ENCODE measurements at places on chromosomes 5 and 9. TPM values are rescaled to one million over a fixed set of nuclear protein-coding genes. Genes with fewer than 3 reads are reported as not detected.

- no peak for DNase-seq
- H3K4me1 ChIP-seq = no peaks in the 10 kb centered on the region
- no peak overlapping the region for H3K27ac ChIP-seq
- H3K36me3 ChIP-seq = no peaks in the 10 kb centered on the region
Measured at GRCh38 chr9:125617087-125617486, 89.9 kb downstream of the MAPKAP1 start.

GRCh38 chr5:36392818-36393217 lies 91.1 kb upstream of the RANBP3L start:
- no peaks in the 10 kb centered on the region for H3K4me1 ChIP-seq
- DNase-seq = no peak
- H3K36me3 ChIP-seq = no peaks in the 10 kb centered on the region
- H3K27me3 ChIP-seq = peaks cover 6% of the 10 kb centered on the region
- H3K27ac ChIP-seq = no peak overlapping the region
- no peak overlapping the region for H3K4me3 ChIP-seq

GRCh38 chr5:56815658-56816545 lies 553 bp downstream of the MAP3K1 start:
- peak overlapping the region; percentile 92 for H3K4me3 ChIP-seq
- H3K4me1 ChIP-seq = peaks cover 11% of the 10 kb centered on the region

- no peak overlapping the region for H3K27ac ChIP-seq
- peaks cover 7% of the 10 kb centered on the region for H3K36me3 ChIP-seq
- no peaks in the 10 kb centered on the region for H3K4me1 ChIP-seq
- H3K27me3 ChIP-seq = no peaks in the 10 kb centered on the region
Measured at GRCh38 chr5:10674096-10674495, 86.9 kb downstream of the DAP start.

GRCh38 chr5:158819095-158819494 lies 280.6 kb downstream of the EBF1 start:
- no peak overlapping the region for H3K4me3 ChIP-seq
- peaks cover 3% of the 10 kb centered on the region for H3K27me3 ChIP-seq
- peaks cover 4% of the 10 kb centered on the region for H3K4me1 ChIP-seq
- no peak overlapping the region for H3K27ac ChIP-seq

GRCh38 chr9:6007058-6007769 lies 8.2 kb downstream of the RANBP6 start:
- H3K27me3 ChIP-seq = no peaks in the 10 kb centered on the region
- peaks cover 16% of the 10 kb centered on the region for H3K4me1 ChIP-seq
- DNase-seq = peak; percentile 97
- H3K36me3 ChIP-seq = no peaks in the 10 kb centered on the region
- H3K4me3 ChIP-seq = peak overlapping the region; percentile 67

The ISOC1 gene
- total RNA-seq = 9.7 TPM

GRCh38 chr9:121801579-121801978 lies 150.1 kb downstream of the DAB2IP start:
- no peaks in the 10 kb centered on the region for H3K27me3 ChIP-seq
- H3K4me3 ChIP-seq = no peak overlapping the region
- no peaks in the 10 kb centered on the region for H3K4me1 ChIP-seq
- no peaks in the 10 kb centered on the region for H3K36me3 ChIP-seq
- no peak overlapping the region for H3K27ac ChIP-seq
- no peak for DNase-seq

GRCh38 chr5:138659121-138659520 lies 83.9 kb upstream of the HSPA9 start:
- H3K4me3 ChIP-seq = no peak overlapping the region
- peaks cover 39% of the 10 kb centered on the region for H3K4me1 ChIP-seq
- H3K27ac ChIP-seq = no peak overlapping the region
- H3K27me3 ChIP-seq = peaks cover 92% of the 10 kb centered on the region
- no peaks in the 10 kb centered on the region for H3K36me3 ChIP-seq

The FST gene
- 1.1 TPM for total RNA-seq

DNA sequence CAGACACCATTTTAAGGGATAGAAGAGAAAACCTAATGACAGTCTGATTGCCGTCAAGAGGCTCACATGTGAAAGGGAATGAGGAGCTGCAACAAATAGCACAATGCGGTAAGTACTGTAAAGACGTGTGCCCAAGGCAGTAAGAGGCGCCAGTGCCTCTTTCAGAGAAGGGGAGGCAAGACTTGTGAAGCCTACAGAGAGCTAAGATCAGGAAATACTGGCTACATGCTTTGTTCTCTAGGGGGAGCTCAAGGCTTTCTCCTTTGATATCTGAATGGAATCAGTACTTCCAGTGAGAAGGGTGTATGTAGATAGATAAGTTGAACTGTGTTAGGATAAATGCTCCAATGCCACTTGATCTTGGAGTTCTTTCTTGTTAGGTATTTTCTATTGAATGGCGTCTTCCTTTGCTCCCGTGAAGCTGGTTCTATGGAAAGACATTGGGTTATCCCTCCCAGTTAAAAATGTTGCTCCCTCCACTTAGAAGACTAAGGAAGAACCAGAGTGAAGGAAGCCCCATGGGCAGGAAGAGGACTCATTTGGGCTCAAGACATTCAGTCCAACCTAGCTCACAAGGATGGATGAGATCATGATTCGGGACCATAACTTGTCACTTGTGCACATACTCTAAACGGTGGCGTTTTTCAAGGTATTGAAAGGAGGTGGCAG lies 23.5 kb upstream of the ALDOB start:
- H3K4me1 ChIP-seq = no peaks in the 10 kb centered on the region
- H3K27ac ChIP-seq = no peak overlapping the region
- H3K36me3 ChIP-seq = no peaks in the 10 kb centered on the region
- H3K4me3 ChIP-seq = no peak overlapping the region

GRCh38 chr9:6029604-6030274 lies 14.3 kb upstream of the RANBP6 start:
- DNase-seq = no peak
- H3K4me3 ChIP-seq = no peak overlapping the region

The PCDHGA8 gene
- 0.05 TPM for total RNA-seq

- H3K4me3 ChIP-seq = no peak overlapping the region
- H3K27ac ChIP-seq = no peak overlapping the region
- H3K4me1 ChIP-seq = no peaks in the 10 kb centered on the region
- no peaks in the 10 kb centered on the region for H3K27me3 ChIP-seq
Measured at GRCh38 chr5:132074091-132074771, 642 bp downstream of the CSF2 start.

DNA sequence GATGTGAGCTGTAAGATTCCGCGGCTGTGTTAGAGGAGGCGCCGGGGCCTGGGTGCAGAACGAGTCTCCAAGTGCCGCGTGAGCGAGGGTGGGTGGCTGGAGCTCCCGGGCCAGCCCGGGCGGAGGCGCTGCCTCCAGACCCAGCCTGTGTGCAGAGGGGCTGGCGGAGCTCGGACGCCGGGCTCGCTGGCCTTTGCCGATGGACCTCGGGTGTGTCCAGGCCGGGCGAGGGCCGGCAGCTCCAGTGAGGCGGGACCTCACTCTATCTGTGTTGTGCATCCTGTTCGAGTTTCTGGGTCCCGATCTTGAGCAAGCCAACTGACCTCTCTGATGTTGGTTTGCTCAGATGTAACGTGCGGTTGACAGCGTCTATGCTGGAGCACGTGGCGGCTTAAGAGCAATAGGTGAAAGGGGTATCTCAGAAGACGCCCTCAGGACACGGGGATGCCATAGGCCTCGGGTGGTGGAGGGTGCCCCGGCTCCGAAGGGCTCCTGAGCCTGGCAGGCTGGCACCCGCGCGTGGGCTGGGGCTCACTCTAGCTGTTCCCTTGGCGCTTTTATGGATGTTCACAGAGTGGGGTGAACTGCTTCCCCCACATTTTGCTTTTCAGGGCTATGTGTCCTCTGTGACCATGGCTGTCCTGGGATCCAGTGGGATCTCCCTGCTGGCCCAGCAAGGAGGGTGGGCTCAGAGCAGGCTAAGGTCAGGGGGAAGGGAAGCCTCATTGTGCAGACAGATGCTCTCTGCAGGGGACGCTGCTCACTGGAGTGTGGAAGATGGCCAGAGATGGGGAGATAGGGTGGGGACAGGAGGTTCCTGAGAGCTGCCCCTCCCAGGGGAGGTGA lies 69.8 kb downstream of the MRPL36 start:
- DNase-seq = peak; percentile 0
- H3K27ac ChIP-seq = no peak overlapping the region
- H3K27me3 ChIP-seq = peaks cover 53% of the 10 kb centered on the region
- H3K36me3 ChIP-seq = no peaks in the 10 kb centered on the region
- no peaks in the 10 kb centered on the region for H3K4me1 ChIP-seq

DNA sequence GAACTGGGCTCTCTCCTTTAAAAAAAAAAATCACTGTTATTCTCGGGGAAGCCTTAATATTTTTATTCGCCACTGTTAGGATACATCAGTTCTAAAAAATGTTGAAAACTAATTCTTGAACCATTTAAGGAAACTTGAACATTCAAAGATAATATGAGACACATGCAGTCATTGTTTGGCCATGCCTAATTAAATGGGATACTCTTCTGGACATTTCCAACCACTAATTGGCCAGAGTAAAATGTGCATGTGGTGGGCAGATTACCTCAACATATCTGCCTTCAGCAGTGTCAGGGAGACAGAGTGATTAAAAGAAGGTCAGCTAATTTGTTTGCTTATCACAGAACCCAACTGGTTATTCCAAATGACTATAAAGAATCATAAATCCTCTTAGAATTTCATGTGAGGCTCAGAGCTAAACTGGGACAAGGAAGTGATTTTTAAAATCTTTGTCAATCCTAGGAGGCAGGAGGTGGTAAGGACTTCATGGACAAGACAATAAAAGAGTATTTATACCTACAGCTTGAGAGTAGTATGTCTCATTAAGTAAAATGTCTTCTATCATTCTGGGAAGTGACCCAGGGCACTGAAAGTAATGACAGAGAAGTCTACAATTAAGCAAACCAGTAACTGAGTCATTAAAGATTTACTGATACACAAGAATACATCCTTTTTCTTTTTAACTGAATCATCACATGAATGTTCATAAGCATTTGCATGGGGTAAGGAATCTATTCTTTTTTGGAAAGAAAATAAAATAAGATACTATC lies 242.9 kb upstream of the TRPM3 start:
- H3K27ac ChIP-seq = no peak overlapping the region
- DNase-seq = no peak
- no peaks in the 10 kb centered on the region for H3K4me1 ChIP-seq
- no peaks in the 10 kb centered on the region for H3K36me3 ChIP-seq
- H3K27me3 ChIP-seq = peaks cover 2% of the 10 kb centered on the region

- no peaks in the 10 kb centered on the region for H3K27me3 ChIP-seq
- no peaks in the 10 kb centered on the region for H3K4me1 ChIP-seq
- H3K27ac ChIP-seq = no peak overlapping the region
- no peak for DNase-seq
- no peak overlapping the region for H3K4me3 ChIP-seq
Measured at GRCh38 chr5:113195251-113195650, 218.7 kb downstream of the DCP2 start.

The SH3PXD2B gene
- 0.69 TPM for total RNA-seq

The GRM6 gene
- not detected for total RNA-seq

- DNase-seq = no peak
- no peak overlapping the region for H3K27ac ChIP-seq
- H3K4me3 ChIP-seq = no peak overlapping the region
Measured at GRCh38 chr9:86891091-86891490, 56.2 kb downstream of the GAS1 start.

DNA sequence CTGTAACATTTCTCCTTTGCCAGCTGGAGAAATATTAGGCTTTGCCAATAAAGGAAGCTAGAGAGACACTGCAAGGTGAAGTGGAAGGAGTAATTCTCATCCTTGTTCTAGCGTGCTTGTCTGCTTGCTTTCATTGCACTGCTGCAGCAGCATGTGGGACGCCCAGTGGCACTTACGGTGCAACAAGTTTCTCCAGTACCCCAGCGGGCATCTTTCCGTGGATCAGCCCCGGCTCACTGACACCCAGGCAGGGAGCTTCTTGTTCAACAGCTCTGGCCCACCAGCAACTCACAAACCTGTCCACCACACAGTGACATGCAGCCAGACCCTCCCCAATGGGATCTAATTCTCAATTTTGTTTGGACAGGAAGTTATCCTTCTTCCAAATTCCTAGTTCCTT lies 233.2 kb downstream of the GLIS3 start:
- no peak for DNase-seq
- H3K4me3 ChIP-seq = no peak overlapping the region
- H3K4me1 ChIP-seq = no peaks in the 10 kb centered on the region
- H3K27me3 ChIP-seq = no peaks in the 10 kb centered on the region

- DNase-seq = no peak
- H3K4me3 ChIP-seq = no peak overlapping the region
- H3K36me3 ChIP-seq = no peaks in the 10 kb centered on the region
- no peaks in the 10 kb centered on the region for H3K4me1 ChIP-seq
Measured at GRCh38 chr5:152644029-152644728, 239.1 kb upstream of the NMUR2 start.

DNA sequence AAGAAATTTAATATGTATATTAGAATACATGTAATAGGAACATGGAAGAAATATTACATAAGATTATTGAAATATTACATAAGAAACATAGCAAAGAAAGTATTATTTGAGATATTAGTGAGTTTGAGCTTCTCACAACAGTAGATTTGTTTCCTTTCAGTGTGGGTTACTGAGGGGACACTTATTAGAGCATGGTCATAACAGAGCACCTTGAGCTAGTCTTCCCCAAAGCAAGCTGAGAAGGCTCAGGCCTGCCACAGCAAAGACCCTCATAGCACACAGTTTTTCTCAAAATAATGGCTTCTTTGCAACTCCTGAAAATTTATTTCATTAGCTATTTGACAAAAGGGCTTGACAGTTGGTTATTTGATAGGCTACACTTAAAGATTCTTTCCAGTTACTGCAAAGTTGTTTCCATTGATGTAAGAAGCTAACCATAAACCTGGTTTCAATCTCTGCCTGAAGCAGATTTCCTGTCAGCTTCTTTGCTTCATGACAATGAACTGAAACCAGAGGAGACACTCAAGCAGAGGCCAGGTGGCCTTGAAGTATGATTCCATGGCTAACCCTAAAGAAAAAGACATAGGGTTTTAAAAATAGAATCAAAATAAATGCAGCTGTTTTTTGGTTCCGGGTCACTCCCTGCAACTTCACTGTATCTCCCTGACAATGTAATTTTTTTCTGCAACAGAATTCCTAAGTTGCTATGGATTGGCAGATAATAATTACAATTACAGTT lies 68.6 kb downstream of the ERMP1 start:
- H3K27ac ChIP-seq = no peak overlapping the region
- peaks cover 5% of the 10 kb centered on the region for H3K4me1 ChIP-seq
- no peak for DNase-seq
- H3K36me3 ChIP-seq = peaks cover 54% of the 10 kb centered on the region

DNA sequence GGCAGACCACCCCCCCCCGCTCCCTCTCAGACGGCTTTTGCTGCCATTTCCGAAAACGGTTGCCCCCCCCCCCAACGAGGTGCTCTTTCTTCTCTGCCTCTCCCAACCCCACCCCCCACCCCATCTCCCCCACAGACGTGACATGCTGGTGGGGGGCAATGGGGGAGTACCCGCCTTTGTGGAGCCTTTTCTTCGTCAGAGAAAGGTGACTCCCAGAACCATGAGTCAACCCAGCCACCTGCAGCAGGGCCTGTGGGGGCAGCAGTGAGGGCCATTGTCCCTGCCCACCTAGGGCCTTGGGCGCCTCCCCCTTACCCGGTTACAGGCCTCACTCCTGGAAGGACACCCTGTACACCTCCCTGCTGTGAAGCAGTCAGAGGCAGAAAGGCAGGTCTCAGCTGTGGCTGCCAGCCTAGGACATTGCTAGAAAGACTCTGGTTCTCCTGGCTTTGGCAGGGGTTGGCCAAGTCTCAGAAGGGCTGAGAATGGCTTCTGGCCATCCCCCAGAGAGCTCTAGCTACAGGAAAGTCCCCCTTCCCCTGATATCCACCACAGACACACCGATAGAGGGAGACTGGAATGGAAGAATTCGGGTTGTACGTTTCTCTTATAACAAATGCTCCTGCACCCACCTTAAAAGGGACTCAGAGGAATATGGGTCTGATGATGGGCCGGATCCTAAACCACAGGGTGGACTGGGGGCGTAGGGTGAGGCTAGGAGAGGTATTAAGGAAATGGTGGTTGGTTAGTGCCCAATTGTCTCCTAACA lies 2.2 kb downstream of the DNAJB5 start:
- H3K4me1 ChIP-seq = peaks cover 30% of the 10 kb centered on the region
- no peak overlapping the region for H3K27ac ChIP-seq
- peaks cover 7% of the 10 kb centered on the region for H3K27me3 ChIP-seq
- no peak overlapping the region for H3K4me3 ChIP-seq
- DNase-seq = no peak
- H3K36me3 ChIP-seq = peaks cover 9% of the 10 kb centered on the region

All from T-cell (primary cell).